AG08395 (cell line): ENCODE measurements at places on chromosomes 7 and 10.

DNA sequence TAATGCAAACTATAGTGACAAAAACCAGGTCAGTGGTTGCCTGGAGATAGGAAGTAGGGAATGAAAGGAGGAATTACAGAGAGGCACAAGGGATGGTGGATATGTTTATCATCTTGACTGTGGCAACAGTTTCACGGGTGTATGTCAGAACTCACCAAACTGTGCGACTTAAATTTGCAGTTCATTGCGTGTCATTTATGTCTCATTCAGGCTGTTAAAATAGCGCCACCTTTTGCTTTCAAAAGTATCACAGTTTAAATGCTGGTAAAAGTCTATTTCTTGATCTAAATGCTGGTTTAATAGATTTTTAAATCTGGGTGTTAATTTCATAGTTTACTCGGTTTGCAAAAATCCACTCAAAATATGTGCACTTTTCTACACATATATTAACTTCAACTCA is 51.0 kb downstream of the PTTG1IP2 start:
- no peak for DNase-seq

DNA sequence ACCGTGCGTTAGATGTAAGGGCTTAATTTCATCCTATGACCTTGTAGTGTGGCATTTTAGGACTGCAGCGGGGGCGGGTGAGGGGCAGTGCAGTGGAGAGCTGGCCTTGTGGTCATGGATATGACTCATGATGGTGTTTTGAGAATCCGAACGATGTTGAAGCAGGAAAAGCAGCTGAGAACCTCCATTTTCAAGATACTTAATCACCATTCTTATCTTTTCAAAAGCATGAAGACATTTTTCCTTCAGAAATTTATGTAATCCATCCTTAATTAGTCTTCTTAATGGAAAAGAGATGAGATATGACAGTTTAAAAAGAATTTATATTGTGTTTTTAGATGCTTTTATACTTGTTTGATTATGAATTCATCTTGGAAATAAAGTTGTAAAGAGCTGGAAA is 9.6 kb downstream of the ATP5F1C start:
- peak; percentile 86 for DNase-seq

DNA sequence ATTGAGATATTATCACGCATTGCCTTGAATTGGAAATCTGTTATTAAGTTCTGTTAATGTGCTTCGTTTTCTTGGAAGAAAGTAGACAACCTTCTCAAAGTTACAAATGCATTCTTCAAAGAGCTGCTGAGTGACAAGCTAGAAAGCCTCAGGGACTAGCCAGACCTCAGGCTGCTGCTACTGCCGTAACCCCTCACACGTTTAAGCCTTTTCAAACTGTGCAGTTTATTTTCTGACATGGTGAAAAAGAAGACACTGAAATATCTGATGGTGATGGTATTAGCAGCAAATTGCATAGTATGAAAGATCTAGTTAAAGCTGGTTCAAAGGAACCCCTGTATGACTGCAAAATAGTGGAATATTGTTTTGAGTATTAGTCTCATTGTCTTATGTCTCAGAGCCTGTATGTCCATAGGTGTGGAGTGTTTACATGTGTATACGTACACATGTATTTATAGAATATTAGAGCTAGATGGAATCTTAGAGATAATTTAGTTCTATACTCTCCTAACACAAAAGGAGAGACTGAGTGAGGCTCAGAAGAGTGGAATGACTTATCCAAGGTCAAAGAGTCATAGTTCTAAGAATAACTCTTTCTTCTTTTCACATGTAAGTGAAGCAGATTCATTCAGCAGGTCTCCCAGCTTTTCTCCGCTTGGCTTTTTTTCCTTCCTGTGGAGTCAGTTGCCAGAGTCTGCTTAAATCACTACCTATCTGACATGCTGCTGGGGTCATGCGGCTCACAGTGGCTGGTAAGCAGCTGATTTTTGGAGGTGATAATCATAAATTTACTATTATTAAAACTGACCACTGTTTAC is 431.9 kb downstream of the PLXDC2 start:
- DNase-seq: no peak

GRCh38 chr7:143327903-143328302 is 12.0 kb downstream of the CLCN1 start:
- DNase-seq: no peak

- DNase-seq: no peak
These were observed 66.5 kb upstream of the ANKRD1 start for GRCh38 chr10:90987383-90987782.

- peak; percentile 62 for DNase-seq
These were observed 101.0 kb downstream of the LRMDA start for GRCh38 chr10:75532253-75532924.

GRCh38 chr10:45399113-45399512 is 25.1 kb downstream of the ALOX5 start:
- DNase-seq: no peak

DNA sequence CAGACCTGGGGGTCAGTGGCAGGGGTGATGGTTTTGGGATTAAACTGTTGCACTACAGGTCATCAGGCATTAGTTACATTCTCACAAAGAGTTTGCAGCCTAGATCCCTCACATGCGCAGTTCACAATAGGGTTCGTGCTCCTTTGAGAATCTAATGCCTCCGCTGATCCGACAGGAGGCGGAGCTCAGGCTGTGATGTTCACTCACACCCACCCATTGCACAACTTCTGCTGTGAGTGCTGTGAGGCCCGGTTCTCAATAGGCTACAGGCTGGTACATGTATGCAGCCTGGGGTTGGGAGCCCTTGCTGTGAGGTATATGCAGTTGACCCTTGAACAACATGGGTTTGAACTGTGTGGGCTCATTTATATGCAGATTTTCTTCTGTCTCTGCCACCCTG is 416.4 kb downstream of the GFRA1 start:
- no peak for DNase-seq

GRCh38 chr7:116524221-116524608 is 621 bp upstream of the CAV1 start:
- DNase-seq: no peak

- no peak for DNase-seq
These were observed 9.6 kb downstream of the INMT start for GRCh38 chr7:30761214-30762156.

DNA sequence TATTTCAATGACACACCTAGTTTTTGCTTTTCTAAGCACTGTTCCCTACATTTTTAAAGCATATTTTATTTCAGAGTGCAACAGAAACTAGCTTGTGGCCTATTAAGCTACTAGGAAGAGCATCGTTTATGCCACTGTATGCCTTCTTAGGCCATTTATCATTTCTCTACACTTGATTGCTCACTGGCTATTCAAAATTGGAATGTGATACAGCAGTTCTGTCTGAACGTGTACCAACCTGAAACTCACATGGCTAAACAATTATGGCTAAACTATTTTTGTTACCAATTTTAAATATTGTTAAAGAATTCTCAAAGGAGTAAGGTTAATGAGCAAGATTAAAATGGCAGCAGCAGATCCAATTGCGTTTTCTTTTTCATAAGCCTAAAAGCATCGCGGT is 105.2 kb downstream of the GSAP start:
- no peak for DNase-seq

GRCh38 chr7:31160941-31161340 is 108.8 kb downstream of the ADCYAP1R1 start:
- no peak for DNase-seq
